ENCODE measurements at places on chromosomes 6 and 20. TPM values are rescaled to one million over a fixed set of nuclear protein-coding genes. Genes with fewer than 3 reads are reported as not detected.

DNA sequence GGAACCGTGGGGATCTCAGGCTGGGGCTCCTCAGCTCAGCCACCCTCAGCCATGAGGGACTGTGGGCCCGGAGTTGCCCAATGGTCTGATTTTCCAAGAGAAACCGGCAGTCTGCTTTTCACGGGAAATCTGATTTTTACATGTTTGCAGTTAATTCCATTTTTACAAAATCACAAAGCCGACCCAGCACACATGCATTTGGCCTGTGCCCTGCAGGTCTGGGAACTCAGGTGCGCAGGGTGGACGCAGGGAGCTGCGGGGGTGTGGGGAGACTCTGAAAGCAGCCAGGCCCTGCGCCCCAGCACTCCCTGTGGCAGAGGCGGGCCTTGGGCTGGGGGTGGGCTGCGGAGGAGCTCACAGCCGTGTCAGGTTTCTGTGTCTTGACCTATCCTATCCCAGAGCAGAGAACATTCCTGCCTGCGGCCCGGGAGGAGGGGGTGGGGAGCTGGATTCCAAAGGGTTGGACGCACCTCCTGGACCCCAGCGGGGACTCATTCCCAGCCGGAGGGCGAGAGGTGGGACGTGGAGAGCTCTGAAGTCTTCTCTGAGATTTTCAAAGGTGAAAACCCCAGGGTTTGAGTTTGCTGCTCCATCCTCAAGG, 60.6 kb downstream of the ADNP start:
- DNase-seq = no peak
- no peak overlapping the region for H3K4me3 ChIP-seq
- no peaks in the 10 kb centered on the region for H3K27me3 ChIP-seq
- no peak overlapping the region for H3K27ac ChIP-seq
- H3K4me1 ChIP-seq = no peaks in the 10 kb centered on the region

The SLA2 gene
- total RNA-seq = not detected

The GABBR1 gene
- 14.5 TPM for total RNA-seq

The ADGRF5 gene
- not detected for total RNA-seq

DNA sequence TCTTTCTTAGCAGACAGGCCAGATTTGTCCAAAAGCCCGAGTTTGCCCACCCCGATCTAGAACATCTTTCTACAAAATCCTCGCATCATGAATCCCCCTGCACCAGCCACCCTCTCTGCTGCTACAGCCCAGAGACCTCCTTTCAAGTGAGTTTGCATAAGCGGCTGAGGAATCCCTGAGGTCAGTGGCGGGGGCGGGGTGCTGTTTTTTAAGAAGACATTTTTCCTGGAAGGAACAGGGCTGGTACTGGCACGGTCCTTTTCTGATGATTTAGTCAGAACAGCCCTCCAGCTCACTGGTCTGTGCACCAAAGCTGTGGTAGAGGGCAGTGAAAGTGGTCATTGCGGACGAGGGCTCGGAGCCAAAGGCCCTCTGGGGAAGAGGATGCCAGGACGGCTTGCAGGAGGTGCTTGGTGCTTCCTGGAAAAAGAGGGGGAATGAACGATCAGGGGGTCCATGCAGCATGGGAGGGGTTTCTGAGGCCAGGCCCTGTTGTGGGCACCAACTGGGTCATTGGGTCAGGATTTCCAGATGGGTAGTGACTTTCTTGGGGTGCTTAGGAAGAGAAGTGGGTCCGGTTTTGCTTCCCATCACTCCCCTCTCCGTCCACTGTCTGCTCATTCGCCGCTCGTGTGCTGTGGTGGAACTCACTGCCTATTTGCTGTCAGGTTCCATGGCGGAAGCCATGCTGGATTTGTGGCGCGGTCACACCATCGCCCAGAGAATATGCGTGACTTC, 50.4 kb downstream of the GNAS-AS1 start:
- peaks cover 52% of the 10 kb centered on the region for H3K27me3 ChIP-seq
- no peak overlapping the region for H3K27ac ChIP-seq
- no peak overlapping the region for H3K4me3 ChIP-seq
- no peak for DNase-seq
- no peaks in the 10 kb centered on the region for H3K36me3 ChIP-seq

GRCh38 chr6:4916954-4917561, 86.8 kb downstream of the RPP40 start:
- no peaks in the 10 kb centered on the region for H3K27me3 ChIP-seq
- peak overlapping the region; percentile 5 for H3K27ac ChIP-seq
- DNase-seq = no peak
- H3K4me3 ChIP-seq = no peak overlapping the region
- H3K4me1 ChIP-seq = peaks cover 39% of the 10 kb centered on the region

The LY6G6C gene
- total RNA-seq = not detected

The TGM3 gene
- not detected for total RNA-seq

The RAB32 gene
- 86.6 TPM for total RNA-seq

GRCh38 chr6:6600875-6601274, 12.4 kb downstream of the LY86 start:
- H3K4me3 ChIP-seq = no peak overlapping the region
- no peaks in the 10 kb centered on the region for H3K4me1 ChIP-seq
- H3K27me3 ChIP-seq = no peaks in the 10 kb centered on the region

GRCh38 chr6:109117346-109118035, 22.2 kb downstream of the CEP57L1 start:
- DNase-seq = no peak
- no peak overlapping the region for H3K4me3 ChIP-seq
- no peaks in the 10 kb centered on the region for H3K27me3 ChIP-seq
- no peaks in the 10 kb centered on the region for H3K36me3 ChIP-seq
- peaks cover 29% of the 10 kb centered on the region for H3K4me1 ChIP-seq

The LST1 gene
- total RNA-seq = not detected

GRCh38 chr6:8623441-8623840, 188.1 kb upstream of the SLC35B3 start:
- no peaks in the 10 kb centered on the region for H3K36me3 ChIP-seq
- H3K27me3 ChIP-seq = no peaks in the 10 kb centered on the region
- no peak overlapping the region for H3K4me3 ChIP-seq
- H3K4me1 ChIP-seq = no peaks in the 10 kb centered on the region
- no peak for DNase-seq
- H3K27ac ChIP-seq = no peak overlapping the region

The SLC17A4 gene
- not detected for total RNA-seq

- DNase-seq = no peak
- H3K27me3 ChIP-seq = no peaks in the 10 kb centered on the region
- H3K4me3 ChIP-seq = no peak overlapping the region
- no peak overlapping the region for H3K27ac ChIP-seq
- no peaks in the 10 kb centered on the region for H3K4me1 ChIP-seq
These were observed 1291.1 kb upstream of the MAP3K7 start for GRCh38 chr6:91877994-91878393.

The TGM2 gene
- total RNA-seq = 273 TPM

The TINAG gene
- total RNA-seq = not detected

The TP53TG5 gene
- not detected for total RNA-seq

GRCh38 chr6:17813542-17813941, 106.8 kb upstream of the NUP153 start:
- peaks cover 2% of the 10 kb centered on the region for H3K27me3 ChIP-seq
- DNase-seq = no peak

The LRRN4 gene
- 0.09 TPM for total RNA-seq

- peaks cover 11% of the 10 kb centered on the region for H3K27me3 ChIP-seq
- H3K4me1 ChIP-seq = peaks cover 40% of the 10 kb centered on the region
- peak; percentile 49 for DNase-seq
- peak overlapping the region; percentile 92 for H3K4me3 ChIP-seq
- H3K27ac ChIP-seq = peak overlapping the region; percentile 80
- peaks cover 33% of the 10 kb centered on the region for H3K36me3 ChIP-seq
These were observed 560 bp downstream of the YTHDF1 start for GRCh38 chr20:63215101-63216040.

DNA sequence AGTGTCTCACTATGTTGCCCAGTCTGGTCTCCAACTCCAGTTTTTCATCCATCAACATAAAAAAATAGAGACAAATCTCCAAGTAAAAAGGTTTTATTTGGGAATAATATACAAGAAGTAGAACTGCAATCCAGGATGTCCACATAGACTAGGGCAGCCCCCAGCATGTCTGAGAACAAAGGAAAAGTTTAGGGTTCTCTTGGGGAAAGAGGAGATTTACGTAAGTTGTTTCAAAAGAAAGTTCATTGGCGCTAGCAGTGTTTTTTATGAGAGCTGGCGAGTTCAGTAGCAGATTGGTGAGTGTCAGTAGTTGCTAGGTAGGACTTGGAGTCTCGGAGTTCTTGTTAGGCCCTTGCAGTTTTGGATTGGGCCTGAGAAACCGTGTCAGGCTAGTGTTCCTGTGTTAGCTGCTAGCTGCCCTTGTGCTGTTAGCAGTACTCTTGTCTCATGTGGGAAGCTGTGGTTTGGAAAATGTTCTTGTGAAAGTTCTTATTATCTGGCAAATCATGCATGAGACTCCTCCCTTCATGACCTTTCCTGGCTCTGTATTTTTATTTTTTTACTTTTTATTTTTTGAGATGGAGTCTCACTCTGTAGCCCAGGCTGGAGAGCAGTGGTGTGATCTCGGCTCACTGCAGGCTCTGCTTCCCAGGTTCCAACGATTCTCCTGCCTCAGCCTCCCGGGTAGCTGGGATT, 24.7 kb downstream of the TTLL9 start:
- DNase-seq = peak; percentile 57
- H3K4me3 ChIP-seq = no peak overlapping the region
- no peaks in the 10 kb centered on the region for H3K36me3 ChIP-seq
- peaks cover 23% of the 10 kb centered on the region for H3K27me3 ChIP-seq
- no peaks in the 10 kb centered on the region for H3K4me1 ChIP-seq

The PKIB gene
- total RNA-seq = not detected

DNA sequence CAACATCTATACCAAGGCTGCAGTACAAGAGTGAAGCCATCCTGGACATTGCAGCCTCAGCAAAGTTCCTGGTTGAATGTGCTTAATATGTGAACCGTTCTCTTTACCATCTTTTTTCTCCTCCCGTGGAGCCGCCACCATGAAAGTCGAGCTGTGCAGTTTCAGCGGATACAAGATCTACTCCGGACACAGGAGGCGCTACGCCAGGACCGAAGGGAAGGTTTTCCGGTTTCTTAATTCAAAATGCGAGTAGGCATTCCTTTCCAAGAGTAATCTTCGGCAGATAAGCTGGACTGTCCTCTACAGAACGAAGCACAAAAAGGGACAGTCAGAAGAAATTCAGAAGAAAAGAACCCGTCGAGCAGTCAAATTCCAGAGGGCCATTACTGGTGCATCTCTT, 8.4 kb upstream of the LINC00237 start:
- no peak overlapping the region for H3K27ac ChIP-seq
- peaks cover 12% of the 10 kb centered on the region for H3K27me3 ChIP-seq
- DNase-seq = no peak
- H3K4me3 ChIP-seq = no peak overlapping the region
- no peaks in the 10 kb centered on the region for H3K4me1 ChIP-seq

DNA sequence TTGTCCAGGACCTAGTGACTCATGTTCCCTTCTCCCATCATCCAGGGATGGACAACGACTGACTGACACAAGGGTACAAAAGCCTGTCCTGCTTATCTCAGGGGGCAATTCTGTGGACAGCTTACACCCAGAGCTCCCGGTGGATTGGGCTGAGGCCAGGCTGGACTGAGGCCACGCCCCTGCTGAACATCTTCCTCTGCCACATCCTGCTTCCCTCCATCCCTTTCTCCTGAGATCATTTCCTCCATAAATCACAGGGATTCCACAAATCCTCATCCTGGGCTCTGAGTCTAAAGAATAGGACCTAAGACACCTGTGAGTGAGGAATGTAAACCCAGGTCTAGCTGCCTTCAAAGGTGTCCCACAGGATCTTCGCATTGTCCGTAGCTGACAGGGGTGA, 30.4 kb upstream of the RNF24 start:
- H3K4me1 ChIP-seq = peaks cover 54% of the 10 kb centered on the region
- H3K4me3 ChIP-seq = no peak overlapping the region
- peak overlapping the region; percentile 71 for H3K27ac ChIP-seq
